ENCODE measurements at places on chromosomes 1 and 21.
A peak's percentile ranks its signal among the peaks of the same experiment; 100 is the strongest.

DNA sequence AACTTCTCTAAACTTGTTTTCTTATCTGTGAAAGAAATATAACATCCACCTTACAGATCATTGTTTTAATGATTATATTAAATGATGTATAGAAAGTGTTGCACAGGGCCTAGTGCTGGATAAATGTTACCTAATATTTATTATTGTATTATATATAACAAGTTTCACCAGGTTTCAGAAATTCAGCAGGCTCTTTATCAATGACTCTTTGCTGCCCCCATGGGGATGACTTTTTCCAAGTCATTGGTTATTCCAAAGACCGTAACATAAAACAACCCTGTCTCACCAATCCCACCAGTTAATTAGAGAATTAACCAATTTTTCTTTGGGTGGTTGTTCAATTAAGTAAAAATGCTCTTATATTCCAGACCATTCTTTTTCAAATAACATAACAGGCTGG, 7.3 kb upstream of the DEDD start:
- no peak overlapping the region for H3K4me3 ChIP-seq
- H3K36me3 ChIP-seq, result no peaks in the 10 kb centered on the region
- H3K4me1 ChIP-seq, result peaks cover 2% of the 10 kb centered on the region
- H3K27ac ChIP-seq, result no peak overlapping the region
- DNase-seq, result peak; percentile 71

- H3K27ac ChIP-seq, result no peak overlapping the region
- DNase-seq, result no peak
- H3K4me3 ChIP-seq, result no peak overlapping the region
- H3K27me3 ChIP-seq, result peaks cover 32% of the 10 kb centered on the region
- H3K4me1 ChIP-seq, result peaks cover 10% of the 10 kb centered on the region
Observed at GRCh38 chr1:210294999-210295745, 33.5 kb upstream of the HHAT start.

DNA sequence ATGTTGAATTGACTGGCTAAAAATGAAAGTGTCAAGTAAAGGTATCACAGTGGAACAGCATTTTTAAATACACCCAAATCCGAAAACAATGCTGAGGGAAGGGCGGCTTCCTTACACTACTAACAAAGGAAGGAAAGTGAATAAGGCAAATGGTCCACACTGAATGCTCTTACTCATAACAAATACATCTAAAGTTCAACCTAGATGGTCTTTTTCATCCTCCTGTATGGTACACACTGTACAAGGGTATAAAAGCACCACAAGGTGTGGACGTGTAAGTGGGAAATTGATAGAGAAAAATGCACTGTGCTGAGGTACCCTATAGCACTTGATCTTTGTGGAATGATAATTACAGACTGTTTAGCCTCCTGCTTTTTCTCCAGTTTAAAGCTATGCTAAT, 7.1 kb upstream of the PALMD start:
- no peak for DNase-seq
- H3K4me3 ChIP-seq, result no peak overlapping the region
- H3K4me1 ChIP-seq, result no peaks in the 10 kb centered on the region
- H3K27ac ChIP-seq, result no peak overlapping the region

- no peaks in the 10 kb centered on the region for H3K36me3 ChIP-seq
- H3K27ac ChIP-seq, result no peak overlapping the region
- DNase-seq, result no peak
- peaks cover 6% of the 10 kb centered on the region for H3K4me1 ChIP-seq
- no peaks in the 10 kb centered on the region for H3K27me3 ChIP-seq
Observed at GRCh38 chr1:64535938-64536835, 66.3 kb downstream of the CACHD1 start.

GRCh38 chr1:63328781-63329180, 6.4 kb downstream of the FOXD3 start:
- H3K36me3 ChIP-seq, result no peaks in the 10 kb centered on the region
- no peak overlapping the region for H3K4me3 ChIP-seq
- peaks cover 33% of the 10 kb centered on the region for H3K4me1 ChIP-seq
- H3K27me3 ChIP-seq, result peaks cover 70% of the 10 kb centered on the region
- DNase-seq, result peak; percentile 9
- no peak overlapping the region for H3K27ac ChIP-seq

DNA sequence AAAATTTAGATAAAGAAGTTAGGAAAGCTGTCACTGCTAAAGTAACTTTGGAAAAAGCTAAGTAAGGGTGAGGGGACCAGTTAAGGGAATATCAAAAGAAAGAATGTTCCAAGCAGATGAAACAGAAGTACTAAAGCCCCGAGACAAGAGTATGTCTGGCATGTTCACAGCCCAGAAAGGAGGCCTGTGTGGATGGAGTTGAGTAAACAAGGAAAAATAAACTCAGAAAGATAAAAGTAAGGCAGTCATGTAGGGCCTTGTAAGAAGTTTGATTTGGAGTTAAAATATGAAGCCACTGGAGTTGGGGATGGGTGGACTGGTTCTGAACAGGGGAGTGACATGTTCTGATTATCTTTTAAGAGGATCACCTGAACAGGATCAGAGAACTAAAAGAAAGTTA, 177.9 kb downstream of the CDC42BPA start:
- H3K36me3 ChIP-seq, result no peaks in the 10 kb centered on the region
- H3K4me3 ChIP-seq, result no peak overlapping the region
- H3K27ac ChIP-seq, result no peak overlapping the region
- no peak for DNase-seq

DNA sequence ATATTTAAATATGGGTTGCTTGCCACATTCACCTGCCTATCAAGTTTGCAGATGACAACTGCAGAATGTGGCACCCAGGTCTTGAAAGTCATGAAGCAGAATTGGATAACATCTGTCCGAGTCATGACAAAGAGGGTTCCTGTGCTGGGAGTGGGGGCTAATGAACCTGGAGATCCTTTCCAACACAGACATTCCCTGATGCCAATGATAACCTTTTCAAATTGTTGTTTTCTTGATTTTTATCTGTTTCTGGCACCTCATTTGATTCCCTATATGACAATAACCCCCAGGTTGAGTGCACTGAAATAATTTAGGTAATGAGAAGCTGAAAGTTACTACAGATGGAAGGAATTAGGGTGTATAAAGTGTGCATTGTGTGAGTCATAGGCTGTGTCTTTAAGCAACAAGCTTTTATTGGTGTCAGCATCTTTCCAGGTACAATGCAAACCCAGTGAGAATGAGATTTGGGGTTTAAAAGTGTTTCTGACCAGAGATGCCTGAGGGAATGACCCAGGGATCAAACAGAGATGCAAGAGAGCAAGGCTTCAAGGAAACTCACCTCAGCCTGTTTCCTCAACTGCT, 32.0 kb upstream of the IL10 start:
- no peaks in the 10 kb centered on the region for H3K36me3 ChIP-seq
- H3K27me3 ChIP-seq, result no peaks in the 10 kb centered on the region
- H3K4me1 ChIP-seq, result peaks cover 60% of the 10 kb centered on the region
- no peak for DNase-seq
- no peak overlapping the region for H3K4me3 ChIP-seq

DNA sequence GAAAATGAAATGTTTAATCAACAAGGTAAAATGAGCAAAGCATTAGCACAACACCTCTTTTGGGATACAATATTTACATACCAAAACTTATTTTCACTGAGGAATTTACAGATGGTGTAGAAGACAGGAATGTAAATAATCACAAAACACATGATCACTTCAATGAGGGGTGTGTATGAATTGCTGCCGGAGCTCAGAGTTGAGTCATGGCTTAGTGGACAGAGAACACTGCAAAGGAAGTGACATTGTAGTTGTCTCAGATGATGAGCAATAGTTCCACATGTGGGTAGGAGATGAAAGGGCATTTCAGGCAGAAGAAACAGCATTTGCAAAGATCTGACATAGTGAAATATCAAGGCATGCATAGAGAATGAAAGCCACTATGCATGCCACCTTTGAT, 5.6 kb upstream of the KPRP start:
- H3K27ac ChIP-seq, result no peak overlapping the region
- H3K36me3 ChIP-seq, result no peaks in the 10 kb centered on the region
- no peaks in the 10 kb centered on the region for H3K4me1 ChIP-seq

GRCh38 chr21:42939582-42940413, 14.4 kb upstream of the ERVH48-1 start:
- H3K27me3 ChIP-seq, result no peaks in the 10 kb centered on the region
- H3K4me3 ChIP-seq, result no peak overlapping the region
- no peaks in the 10 kb centered on the region for H3K36me3 ChIP-seq
- no peak overlapping the region for H3K27ac ChIP-seq

DNA sequence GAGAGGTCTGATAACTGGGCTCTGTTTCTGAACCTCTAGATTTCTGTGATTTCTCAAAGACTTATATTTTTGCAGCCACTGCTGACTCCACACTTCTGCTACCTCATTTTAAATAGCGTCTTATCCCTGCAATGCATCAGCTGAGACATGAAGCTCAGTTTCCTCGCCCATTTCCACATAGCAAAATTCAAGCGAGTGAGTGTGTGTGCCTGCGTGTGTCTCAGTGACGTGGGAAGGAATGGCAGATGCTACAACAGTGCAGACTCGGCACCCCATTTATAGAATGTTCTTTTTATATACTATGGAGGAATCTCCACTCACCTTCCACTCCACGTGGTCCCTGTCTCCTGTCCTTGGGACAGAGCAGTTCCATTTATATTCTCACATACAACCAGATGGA, 35.7 kb downstream of the ZMYND12 start:
- DNase-seq, result no peak
- no peak overlapping the region for H3K27ac ChIP-seq
- no peaks in the 10 kb centered on the region for H3K4me1 ChIP-seq
- H3K4me3 ChIP-seq, result no peak overlapping the region

DNA sequence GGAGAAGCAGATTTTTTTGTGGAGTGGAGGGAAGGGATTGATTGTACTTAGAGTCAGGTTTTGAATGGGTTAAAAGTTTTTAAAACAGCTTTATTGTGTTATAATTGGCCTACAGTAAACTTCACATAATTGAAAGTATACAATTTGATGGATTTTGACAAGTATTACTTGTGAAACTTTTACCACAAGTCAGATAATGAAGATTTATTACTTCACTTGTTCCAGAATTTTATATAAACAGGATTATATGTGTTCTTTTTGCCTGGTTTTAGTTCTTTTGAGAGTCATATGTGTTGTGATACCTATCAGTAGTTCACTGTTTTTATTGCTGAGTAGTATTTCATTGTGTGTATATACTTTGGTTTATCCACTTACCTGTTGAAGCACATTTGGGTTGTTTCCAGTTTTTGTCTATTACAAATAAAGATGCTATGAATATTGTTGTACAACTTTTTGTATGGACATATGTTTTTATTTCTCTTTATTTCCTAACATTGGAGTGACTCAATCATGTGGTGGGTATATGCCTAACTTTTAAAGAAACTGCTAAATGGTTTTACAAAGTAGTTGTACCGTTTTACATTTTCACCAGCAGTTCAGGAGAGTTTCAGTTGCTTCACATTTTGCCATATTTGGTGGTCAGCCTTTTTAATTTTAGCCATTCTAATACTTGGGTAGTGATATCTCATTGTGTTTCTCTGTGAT, 71.0 kb downstream of the DYRK1A start:
- DNase-seq, result no peak
- H3K27me3 ChIP-seq, result no peaks in the 10 kb centered on the region
- H3K27ac ChIP-seq, result no peak overlapping the region
- H3K4me3 ChIP-seq, result no peak overlapping the region

DNA sequence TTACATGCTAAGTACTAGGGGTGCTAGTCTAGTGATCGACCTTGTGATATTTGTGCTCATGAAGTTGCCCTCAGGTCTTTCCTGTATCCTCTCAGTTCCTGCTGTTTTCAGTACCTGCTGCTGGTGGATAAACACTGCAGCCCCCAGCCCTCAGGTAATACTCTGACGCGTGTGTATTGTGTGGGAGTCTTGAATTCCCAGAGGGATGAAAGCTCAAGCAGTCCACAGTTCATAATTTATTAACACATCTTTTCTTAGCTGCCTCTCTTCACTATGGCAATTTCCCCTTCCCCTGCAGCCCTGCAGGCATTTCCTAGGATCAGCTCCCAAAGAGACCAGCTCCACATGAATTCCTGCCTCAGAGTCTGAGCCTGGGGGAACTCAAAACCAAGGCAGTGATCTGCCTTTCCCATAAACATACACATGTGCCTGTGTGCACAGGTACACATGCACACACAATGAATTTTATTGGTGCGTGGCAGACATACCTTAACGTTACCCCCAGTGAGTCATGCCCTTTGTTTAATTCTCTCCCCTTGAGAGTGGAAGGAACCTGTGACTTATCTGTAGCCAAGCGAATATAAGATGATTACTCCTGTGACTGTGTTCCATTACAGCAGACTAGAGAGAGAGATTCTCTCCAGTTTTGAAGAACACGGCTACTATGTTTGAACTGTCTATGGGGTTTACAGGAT, 14.1 kb upstream of the HMGCS2 start:
- H3K4me1 ChIP-seq, result no peaks in the 10 kb centered on the region
- no peaks in the 10 kb centered on the region for H3K36me3 ChIP-seq
- no peak for DNase-seq
- peaks cover 3% of the 10 kb centered on the region for H3K27me3 ChIP-seq

- no peaks in the 10 kb centered on the region for H3K27me3 ChIP-seq
- H3K27ac ChIP-seq, result no peak overlapping the region
- no peak overlapping the region for H3K4me3 ChIP-seq
- no peaks in the 10 kb centered on the region for H3K36me3 ChIP-seq
Observed at GRCh38 chr21:43622796-43623195, 36.5 kb downstream of the HSF2BP start.

DNA sequence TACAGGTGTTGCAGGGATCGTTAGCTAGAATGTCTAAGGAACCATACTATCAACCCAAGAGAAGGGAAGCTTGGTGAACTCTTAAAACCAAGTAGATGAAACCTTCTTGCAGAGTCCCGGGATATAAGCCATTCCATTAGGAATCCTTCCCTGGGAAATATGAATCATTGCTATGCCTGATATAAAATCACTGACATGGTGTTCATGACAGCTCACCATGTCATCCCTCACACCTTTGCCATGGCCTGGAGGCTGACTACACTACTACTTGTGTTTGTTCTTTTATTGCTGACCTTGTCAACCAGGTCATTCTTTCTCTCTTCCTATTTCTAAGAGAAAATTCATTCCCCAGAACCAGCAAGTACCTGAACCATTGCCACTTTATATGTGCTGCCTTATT, 12.1 kb downstream of the ST6GALNAC3 start:
- no peaks in the 10 kb centered on the region for H3K27me3 ChIP-seq
- H3K27ac ChIP-seq, result no peak overlapping the region
- H3K4me3 ChIP-seq, result no peak overlapping the region
- no peaks in the 10 kb centered on the region for H3K36me3 ChIP-seq

GRCh38 chr1:7388488-7389185, 382.5 kb upstream of the VAMP3 start:
- H3K4me1 ChIP-seq, result no peaks in the 10 kb centered on the region
- H3K4me3 ChIP-seq, result no peak overlapping the region
- DNase-seq, result no peak
- no peaks in the 10 kb centered on the region for H3K27me3 ChIP-seq

GRCh38 chr1:15963968-15964648, 11.8 kb downstream of the ZBTB17 start:
- peak overlapping the region; percentile 26 for H3K27ac ChIP-seq
- no peaks in the 10 kb centered on the region for H3K27me3 ChIP-seq
- H3K4me3 ChIP-seq, result no peak overlapping the region
- H3K4me1 ChIP-seq, result peaks cover 40% of the 10 kb centered on the region
- peaks cover 13% of the 10 kb centered on the region for H3K36me3 ChIP-seq

GRCh38 chr1:91884459-91885212, 1.3 kb downstream of the TGFBR3 start:
- no peaks in the 10 kb centered on the region for H3K36me3 ChIP-seq
- H3K27ac ChIP-seq, result no peak overlapping the region
- H3K27me3 ChIP-seq, result no peaks in the 10 kb centered on the region
- peak; percentile 53 for DNase-seq
- H3K4me1 ChIP-seq, result peaks cover 30% of the 10 kb centered on the region
